ENCODE measurements at places on chromosomes 12 and 14.

DNA sequence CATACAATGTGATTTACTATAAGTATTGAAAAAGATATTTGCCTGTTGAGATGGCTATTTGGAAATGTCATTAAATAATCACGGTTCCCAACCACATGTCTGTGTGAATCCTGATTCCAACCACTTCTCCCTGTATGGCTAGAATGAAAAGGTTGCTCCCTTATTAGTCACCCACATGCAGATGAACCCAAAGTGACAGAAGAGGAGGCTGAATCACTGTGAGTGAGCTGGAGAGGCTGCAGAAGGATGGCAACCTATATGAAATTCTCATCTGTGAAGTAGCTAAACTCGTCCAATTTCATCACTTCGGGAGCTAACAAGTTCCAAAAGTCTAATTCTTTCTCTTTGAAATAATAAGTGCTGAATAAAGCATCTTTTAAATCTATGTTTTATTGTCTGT is 300.5 kb downstream of the PRKD1 start:
- no peak for DNase-seq

GRCh38 chr14:34580381-34580780 is 40.9 kb upstream of the EAPP start:
- DNase-seq: no peak

- peak; percentile 53 for DNase-seq
Observed at GRCh38 chr12:95805864-95806671, 15.5 kb upstream of the NTN4 start.

DNA sequence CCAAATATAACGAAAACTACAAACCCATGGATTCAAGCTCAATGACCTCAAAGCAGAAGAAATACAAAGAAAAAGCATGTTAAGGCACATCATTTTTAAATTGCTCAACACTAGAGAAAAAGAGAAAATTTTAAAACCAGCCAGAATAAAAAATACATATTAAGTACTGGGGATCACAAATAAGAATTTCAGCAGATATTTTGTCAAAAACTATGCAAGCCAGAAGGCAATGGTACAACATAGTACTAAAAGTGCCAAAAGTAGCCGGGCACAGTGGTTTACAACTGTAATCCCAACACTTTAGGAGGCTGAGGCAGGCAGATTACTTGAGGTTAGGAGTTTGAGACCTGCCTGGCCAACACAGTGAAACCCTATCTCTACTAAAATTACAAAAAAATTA is 10.2 kb downstream of the SGPP1 start:
- DNase-seq: no peak

GRCh38 chr14:78644824-78645559 is 474.8 kb downstream of the NRXN3 start:
- DNase-seq: no peak
